ENCODE measurements at places on chromosomes 3 and 15.
A peak's percentile ranks its signal among the peaks of the same experiment; 100 is the strongest.

DNA sequence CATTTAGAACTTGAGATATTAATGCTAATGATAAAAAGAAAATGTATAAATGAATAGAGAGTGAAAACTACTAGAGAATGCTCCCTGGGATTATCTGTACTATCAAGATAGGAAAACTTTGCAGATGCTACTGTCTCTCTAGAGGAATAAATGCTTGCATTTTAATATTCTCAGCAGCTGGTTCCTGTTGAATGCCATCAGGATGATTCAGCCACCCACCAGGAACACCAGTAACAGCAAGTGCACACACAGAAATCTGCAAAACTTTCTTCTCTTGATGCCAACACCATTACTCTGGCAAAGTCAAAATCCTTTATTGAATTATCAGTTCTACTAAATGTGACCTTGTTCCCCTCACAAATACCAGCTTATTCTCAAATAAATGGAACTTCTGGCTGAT, 148.4 kb downstream of the TIGIT start:
- no peak for DNase-seq

GRCh38 chr3:138232705-138233364, 45.7 kb downstream of the ARMC8 start:
- no peak for DNase-seq

DNA sequence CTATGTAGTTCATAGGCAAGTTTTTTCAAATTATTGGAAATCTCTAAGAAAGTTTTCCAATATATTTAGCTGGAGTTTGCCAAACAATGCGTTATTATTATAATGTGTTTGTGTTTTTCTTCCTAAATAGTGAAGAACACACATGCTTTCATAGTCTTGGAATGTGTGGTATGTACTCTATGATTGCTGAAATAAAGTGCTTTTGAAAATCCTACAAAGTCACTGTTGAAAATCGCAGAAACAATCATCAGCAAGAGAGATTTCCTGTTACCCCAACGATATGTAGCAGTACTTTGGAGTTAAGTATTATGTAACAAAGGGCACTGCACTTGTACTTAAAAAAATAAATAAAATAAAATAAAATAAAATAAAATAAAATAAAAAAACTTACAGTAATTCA, 796.2 kb downstream of the NAALADL2 start:
- DNase-seq, result no peak

DNA sequence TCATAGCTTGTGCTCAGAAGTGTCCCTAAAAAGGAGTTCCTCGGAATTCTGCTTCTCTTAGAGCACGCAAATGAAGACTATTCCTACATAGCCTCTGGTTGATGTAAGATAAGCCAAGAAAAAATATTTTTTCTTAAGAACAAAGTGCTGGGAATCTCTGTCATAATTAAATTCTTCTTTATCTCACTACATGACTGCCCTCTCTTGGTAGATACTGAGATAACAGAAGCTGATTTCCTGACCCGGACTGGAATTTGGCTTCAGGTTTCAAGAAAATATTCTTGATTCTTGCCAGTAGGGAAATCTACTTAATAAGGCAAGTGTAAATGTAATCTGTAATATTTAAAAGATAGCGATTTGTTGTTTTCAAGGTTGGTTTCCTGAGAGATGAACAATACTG, 31.3 kb upstream of the SETMAR start:
- no peak for DNase-seq

GRCh38 chr3:119595639-119596334, 1.9 kb upstream of the PLA1A start:
- DNase-seq, result no peak

GRCh38 chr3:138417559-138417982, 16.8 kb upstream of the ESYT3 start:
- peak; percentile 15 for DNase-seq

- DNase-seq, result no peak
Measured at GRCh38 chr15:57922776-57923175, 142.7 kb downstream of the ALDH1A2 start.

DNA sequence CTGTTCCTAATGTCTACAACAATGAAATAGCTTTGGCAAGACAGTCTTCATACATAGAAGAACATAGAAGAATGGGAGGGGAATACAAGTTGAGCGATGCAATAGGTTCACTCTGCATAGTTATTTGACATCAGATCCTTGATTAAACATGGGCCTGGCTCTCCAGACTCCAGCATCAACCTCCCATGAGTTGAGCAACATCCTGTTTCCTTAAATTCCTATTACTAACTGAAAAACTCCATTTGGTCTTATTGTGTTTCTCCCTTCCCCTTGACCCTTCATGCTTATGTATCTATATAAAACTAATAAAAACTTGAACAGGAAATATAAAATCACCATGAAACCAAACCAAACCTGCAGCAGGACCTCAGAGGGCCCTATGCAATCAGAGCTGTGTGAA, 304.5 kb upstream of the SATB1 start:
- no peak for DNase-seq

DNA sequence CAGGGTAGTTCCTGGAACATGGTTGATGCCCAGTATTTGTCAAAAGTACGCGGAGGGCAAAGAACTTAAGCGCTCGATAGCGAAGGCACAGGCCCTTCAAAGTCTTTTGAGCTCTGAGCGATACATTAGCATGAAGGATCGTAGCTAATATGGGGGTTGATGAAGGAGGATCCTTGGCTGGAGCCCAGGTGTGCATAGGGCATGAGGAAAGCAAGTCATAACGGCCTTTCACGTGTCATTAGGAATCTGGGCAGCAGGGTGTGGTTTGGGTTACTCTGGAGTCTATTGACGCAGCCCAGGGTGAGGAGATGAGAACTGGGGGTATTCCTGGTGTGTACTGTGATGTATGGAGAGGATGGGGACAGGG, 31.7 kb downstream of the SPINK8 start:
- DNase-seq, result peak; percentile 7

DNA sequence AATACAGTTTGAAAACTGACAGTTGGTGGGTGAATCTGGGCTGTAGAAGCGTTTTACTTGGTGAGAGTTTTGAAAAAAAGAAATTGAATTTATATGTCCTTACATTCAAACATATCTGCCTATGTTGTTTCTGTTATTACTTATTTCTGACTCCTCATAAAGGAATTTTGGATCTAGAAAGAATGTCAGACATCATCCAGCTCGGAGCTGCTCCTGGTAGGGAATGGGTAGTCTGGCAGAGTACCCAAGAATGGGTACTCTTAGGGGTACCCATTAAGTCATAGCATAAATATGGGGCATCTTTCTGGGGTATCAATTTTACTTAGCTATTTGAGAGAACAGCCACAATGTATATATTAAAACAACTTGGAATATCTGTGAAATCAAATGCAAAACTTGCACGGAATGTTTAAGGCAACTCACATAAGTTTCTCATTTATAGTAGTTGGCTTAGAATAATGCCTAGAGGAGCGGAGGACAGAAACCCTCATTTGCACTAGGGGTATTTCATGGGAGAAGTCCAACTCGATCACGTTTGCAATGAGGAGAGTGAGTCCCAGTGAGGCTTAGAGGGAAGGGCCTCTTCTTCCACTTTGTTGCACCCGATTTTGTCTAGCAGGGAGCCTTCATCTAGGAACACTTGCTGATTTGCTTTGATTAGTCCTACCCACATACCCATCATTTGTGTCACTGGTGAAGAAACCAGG, 2.4 kb upstream of the LARP6 start:
- no peak for DNase-seq

- no peak for DNase-seq
Measured at GRCh38 chr3:14238356-14238755, 59.7 kb downstream of the LSM3 start.

DNA sequence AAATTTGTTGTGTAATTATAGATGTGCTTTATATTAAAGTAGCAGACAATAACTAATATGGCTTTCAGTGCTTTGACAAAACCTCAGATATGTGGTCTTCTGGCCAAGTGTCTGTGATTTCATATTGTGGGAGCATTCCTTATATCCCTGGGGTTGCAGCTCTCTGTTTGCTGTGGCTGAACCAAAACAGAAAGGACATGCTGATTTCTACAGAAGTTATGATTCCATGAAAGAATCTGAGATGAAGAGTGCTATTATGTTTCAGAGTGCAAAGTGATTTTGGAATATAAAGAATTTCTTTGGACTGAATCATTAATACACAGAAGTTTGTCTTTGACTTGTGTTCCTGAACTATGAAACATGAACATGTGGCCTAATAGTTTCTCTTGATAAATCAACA, 36.5 kb downstream of the CDV3 start:
- no peak for DNase-seq

DNA sequence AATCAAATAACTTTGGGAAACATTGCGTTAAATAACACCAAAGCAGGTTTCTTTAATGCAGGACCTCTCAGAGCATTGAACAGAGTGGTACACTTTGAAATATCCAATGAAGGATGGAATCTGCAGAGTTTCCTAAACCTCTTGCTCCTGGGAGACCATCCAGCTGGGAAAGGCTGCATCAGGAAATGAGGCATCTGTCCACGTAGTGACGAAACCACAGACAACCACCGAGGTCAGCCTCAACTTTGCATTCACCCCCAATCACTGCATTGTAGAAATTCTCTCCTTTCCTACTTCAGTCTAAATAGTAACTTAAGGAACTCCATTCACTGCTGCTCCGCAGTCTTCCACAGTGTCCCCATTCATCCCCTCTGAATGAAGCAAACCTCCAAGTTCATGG, 41.5 kb upstream of the CDV3 start:
- no peak for DNase-seq

GRCh38 chr3:150763841-150764483, 993 bp upstream of the SIAH2 start:
- DNase-seq, result no peak

GRCh38 chr3:25910997-25911396, 121.1 kb downstream of the OXSM start:
- no peak for DNase-seq

DNA sequence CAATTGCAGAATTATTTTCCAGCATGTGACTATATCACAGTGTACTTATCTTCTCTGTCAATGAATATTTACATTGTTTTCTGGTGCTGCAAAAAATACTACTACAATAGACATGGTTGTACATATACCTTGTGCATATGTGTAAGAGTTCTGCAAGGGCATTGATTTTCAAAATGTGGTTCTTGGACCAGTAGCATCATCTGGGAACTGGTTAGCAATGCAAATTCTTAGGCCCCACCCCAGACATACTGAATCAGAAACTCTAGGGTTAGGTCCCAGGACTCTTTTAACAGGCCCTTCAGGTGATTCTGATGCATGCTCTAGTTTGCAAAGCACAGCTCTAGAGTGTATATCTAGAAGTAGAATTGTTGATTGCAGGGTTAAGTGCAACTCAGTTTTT, 292.3 kb downstream of the ZNF621 start:
- no peak for DNase-seq

DNA sequence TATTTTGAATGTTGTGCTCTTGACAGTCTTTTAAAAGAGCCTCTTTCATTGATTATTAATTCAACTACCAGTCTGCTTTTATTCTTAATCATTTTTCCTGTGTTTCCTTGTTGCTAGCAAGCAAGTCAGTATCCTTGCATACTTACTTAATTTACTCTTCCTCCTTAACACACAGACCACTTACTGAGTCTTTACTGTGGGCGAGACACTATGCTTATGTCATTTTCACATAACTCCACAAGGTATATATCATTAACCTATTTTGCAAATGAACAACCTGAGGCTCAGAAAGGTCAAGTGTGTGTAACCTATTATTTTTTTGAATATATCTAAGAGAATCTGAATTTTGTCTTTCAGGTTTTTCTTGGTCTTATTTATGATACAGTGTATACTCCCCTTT, 130.9 kb downstream of the WDR76 start:
- DNase-seq, result no peak

DNA sequence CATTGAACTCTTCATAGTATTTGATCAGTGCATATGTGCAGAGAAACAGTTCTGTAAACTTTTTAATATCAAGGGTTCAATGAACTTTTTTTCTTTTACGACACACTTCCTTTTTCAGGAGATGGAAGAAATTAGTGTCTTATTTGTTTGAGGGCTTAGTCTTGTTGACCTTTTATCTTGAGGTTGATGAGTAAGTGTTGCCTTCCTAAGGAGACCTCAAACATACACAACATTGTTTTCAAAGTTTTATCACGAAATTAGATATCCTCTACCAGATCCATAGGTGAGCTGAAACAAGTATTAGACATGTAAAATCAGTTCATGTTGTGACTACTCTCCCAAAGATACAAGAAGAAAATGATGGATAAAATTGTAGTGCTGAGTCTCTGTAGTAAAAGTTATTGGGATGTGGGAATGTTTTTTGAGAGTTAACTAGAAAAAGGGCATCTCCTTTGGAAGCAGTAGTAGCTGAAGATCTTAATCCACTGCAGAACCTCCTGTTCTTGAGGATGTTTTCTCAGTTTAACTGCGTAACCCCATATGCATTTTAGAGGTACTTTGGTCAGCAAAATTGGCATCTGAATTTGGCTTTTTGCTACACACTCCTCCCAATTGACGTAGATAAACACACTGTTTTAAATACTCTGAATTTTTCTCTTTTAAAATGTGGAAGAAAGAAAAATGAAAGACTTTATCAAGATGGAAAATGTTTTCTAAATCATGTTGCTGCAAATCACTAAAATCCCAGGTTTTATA, 116.8 kb downstream of the GALK2 start:
- no peak for DNase-seq

- no peak for DNase-seq
Measured at GRCh38 chr3:99482191-99482590, 156.2 kb upstream of the COL8A1 start.

- DNase-seq, result no peak
Measured at GRCh38 chr15:50182219-50183013, 420 bp downstream of the SLC27A2 start.

DNA sequence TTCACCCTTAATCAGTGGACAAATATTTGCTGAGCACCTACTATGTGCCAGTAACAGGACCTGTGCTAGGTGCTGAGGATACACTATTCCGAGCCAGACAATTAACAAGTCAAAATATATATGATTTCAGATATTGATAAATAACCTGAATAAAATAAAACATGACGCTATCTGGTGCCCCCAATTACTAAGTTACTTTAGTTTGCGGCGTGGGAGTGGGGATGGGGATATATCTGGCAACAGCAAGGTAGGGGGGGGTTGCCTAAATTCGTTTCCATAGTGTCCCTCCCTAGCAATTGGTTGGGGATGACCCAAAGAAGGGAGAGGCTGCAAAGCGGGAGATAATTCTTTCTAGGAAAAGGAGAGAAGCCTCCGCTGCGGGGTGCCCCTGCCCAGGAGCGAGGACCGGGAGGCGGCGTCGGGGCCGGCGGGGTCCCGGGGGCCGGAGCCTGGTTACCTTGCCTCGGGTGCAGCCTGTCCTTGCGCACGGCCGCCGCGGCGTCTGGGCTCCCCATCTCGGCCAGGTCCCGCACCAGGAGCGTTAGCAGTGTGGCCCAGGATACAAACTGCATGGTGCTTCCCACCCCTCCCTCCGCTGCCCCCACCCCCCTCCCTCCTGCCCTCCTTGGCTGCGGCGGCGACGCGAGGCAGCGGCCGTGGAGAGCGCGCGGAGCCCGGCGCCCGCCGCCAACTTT, 567 bp downstream of the ADAMTS9 start:
- no peak for DNase-seq

DNA sequence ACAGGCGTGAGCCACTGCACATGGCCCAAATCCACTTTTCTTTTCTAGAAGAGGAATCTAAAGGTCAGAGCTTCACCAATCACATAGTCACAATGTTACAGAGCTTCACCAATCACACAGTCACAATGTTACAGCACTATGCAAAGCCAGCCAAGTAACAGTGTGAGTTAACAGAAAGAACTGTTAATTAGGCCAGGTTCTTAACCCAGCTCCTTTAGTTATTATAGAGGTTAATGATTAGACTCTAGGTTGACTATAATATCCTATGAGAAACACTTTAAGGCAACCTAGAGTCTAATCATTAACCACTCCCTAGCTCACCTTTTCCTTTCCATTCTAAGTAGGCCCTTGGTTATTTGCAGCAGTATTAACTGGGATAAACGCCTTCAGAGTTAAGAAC, 54.0 kb downstream of the TASOR start:
- no peak for DNase-seq
